ENCODE measurements at places on chromosomes 5 and 9. TPM values are rescaled to one million over a fixed set of nuclear protein-coding genes. Genes with fewer than 3 reads are reported as not detected.

The LCP2 gene
- 3.9 TPM for polyA plus RNA-seq

The HTR1A gene
- not detected for polyA plus RNA-seq

The IFNA13 gene
- not detected for polyA plus RNA-seq

The PDCD1LG2 gene
- polyA plus RNA-seq, result 0.13 TPM

The AGXT2 gene
- polyA plus RNA-seq, result 45.6 TPM

The CDH18 gene
- 2.0 TPM for polyA plus RNA-seq

The CD74 gene
- 230 TPM for polyA plus RNA-seq

DNA sequence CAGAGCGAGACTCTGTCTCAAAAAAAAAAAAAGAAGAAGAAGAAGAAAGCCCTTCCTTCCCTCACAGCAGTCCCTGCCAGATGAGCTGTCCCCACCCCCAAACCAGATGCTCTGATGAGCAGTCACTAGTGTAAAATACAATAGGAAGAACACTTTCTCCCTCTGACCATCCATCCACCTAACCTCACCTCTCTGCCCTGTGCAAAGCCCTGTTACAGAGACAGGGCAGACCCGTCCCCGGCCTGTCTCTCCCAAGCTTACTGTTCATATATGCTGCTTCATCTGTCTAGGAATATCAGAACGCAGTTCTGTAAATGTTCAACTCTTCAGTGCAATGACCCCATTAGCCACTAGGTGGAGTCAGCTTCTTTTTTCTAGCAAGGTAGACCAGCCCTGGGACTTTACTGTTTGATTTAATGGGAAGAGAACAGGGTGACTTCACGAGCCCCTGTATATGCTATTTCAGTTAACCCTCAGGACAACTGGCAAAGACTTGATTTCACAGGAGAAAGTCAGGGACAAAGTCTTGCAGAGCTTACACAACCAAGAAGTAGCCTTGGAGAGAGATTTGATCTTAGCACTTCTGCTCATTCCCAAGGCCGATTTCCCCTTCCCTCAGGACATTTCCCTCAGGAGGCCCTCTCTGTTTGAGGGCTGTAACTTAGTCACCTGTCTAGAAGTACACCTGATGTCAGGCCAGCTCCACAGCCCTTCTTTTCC is 14.9 kb upstream of the FGFR4 start:
- peak; percentile 86 for DNase-seq

- DNase-seq, result no peak
Observed at GRCh38 chr9:68777070-68777763, 72.2 kb downstream of the PIP5K1B start.

Data from left kidney (tissue), 8 donors.